ENCODE measurements at places on chromosomes 3 and 15.
A peak's percentile ranks its signal among the peaks of the same experiment; 100 is the strongest.

DNA sequence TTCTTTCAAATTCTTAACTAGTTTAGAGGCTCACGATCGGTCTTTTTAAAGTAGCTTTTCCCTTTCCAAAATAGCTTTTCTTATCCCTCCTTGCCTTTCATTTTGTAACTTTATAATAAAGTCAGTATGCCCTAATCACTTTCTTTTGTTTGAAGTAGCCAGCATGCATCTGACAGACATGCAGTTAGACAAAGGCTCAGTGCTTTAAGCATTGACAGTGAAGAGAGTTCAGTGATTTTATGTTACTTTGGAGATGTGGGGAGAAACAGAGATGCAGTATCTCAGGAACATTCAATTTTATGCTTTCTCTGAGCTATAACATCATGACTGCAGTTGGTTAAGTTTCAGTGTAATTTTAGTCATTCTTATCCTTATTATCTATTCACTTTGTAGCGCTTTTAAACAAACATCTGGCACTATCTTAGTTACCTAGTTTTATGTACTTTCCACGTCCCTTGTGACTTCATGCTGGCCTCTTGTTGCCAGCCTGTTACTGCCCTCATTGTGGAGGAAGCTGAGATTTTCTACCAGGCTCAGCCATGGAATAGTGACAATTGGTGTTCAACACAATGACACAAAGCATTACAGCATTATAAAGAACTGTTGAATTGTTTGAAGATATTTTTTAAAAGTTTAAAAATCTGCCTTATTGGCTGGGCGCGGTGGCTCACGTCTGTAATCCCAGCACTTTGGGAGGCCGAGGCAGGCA lies 90.3 kb downstream of the AKAP13 start:
- peak; percentile 25 for DNase-seq

DNA sequence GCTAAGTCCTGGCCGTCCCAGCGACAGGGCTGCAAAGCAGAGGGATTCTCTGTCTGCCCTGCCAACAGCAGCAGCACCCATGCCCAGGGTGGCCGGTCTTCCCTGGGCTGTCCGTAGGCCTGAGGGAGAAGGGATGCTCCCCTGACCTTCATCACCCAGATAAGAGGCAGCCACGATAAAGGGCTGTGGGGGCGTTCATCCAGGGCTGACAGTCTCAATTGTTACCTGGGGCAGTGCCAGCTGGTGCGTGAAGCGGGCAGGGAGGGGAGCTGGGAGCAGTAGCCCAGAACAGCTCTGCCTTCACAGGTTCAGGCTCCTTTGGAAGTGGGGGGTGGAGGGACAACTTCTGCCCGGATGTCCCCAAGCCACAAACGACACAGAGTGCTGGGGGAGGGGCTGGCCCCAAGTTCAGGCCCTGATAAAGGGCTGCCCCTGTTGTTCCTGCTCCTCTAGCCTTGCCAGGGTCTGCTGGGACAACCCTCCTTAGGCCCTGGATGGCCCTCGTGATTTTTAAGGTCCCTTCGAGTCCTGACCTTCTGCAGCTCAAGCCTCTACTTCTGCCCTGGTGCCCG lies 94.7 kb downstream of the RAB11A start:
- DNase-seq, result peak; percentile 47

GRCh38 chr3:66572090-66572675 lies 71.4 kb upstream of the LRIG1 start:
- no peak for DNase-seq

DNA sequence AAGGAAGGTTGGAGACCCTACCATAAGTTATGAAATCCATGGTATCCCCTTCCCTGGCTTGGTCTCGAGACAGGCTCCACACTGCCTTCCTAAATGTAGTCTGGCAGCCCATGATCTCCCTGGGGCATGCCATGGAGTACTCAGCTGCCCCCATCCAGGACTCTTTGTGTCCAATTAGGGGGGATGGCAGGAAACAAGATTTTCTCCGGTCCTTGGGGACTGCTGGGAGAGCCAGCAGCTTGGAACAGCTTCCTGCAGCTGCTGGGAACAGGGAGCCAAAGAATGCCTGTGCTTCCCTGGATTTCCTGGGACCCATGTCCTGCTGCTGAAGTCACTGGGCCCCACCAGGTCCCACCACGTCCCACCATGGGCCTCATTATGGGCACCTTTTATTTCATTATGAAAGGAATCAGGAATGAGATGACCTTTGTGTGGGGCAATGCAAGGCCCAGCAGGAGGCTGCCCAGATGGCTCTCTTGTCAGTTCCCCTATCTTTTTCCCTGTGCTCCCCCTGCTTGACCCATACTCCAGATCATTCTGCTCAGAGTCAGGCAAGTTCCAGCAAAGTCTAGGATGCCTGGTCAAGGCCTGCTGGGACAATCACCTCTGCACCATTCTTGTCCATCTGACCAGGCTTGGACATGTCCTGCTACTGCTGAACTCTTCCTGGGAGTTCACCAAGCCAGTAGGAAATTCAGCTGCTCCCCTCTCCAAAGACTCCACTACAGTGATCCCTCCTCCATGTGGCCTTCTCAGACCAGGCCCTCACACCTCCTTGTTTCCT lies 15.0 kb upstream of the DAG1 start:
- no peak for DNase-seq

- DNase-seq, result no peak
These were observed 6.5 kb downstream of the ZNF589 start for GRCh38 chr3:48247401-48247811.

GRCh38 chr15:68389041-68389930 lies 42.7 kb downstream of the ITGA11 start:
- DNase-seq, result peak; percentile 85

- DNase-seq, result no peak
These were observed 117.8 kb upstream of the PRICKLE2 start for GRCh38 chr3:64342940-64343688.

Data from NCI-H2171 treated with DMSO at 0.1 percent for 48 hours (cell line).